Large intestine (tissue), 12 donors: ENCODE measurements at places on chromosomes 6 and 20. TPM values are rescaled to one million over a fixed set of nuclear protein-coding genes. Genes with fewer than 3 reads are reported as not detected.

The PAK5 gene
- polyA plus RNA-seq, result 1.6 TPM

DNA sequence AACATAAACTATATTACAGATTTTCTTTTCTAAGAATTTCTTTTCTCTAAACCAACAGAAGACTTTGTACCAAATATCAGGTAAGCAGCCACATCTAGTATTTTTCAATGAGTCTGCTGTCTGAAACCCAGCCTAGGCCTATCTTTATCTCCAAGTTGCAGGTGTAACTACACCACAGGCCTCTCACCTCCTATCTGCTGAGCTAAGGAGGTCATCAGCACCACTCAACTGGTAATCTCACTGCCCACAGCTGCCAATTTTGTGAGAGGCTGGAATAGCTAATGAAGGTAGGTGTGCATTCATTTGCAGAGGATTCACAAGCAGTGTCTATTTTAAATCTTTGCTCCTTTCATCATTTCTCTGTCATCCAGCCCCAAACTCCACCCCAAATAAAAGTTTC is 584.8 kb downstream of the HDGFL1 start:
- no peak for DNase-seq

DNA sequence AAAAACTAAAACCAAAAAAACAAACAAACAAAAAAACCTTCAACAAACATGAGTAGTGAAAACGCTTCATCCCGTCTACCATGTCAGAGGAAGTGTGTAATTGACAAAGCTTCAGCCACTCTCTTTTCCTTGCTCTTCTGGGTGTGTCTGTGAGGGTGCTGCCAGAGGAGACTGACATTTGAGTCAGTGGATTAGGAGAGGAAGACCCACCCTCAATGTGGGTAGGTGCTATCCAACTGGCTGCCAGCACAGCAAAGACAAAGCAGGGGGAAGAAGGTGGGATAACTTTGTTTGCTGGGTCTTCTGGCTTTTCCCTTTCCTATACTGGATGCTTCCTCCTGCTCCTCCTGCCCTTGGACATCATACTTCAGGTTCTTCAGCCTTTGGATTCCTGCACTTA is 145.6 kb downstream of the TASP1 start:
- DNase-seq, result no peak

DNA sequence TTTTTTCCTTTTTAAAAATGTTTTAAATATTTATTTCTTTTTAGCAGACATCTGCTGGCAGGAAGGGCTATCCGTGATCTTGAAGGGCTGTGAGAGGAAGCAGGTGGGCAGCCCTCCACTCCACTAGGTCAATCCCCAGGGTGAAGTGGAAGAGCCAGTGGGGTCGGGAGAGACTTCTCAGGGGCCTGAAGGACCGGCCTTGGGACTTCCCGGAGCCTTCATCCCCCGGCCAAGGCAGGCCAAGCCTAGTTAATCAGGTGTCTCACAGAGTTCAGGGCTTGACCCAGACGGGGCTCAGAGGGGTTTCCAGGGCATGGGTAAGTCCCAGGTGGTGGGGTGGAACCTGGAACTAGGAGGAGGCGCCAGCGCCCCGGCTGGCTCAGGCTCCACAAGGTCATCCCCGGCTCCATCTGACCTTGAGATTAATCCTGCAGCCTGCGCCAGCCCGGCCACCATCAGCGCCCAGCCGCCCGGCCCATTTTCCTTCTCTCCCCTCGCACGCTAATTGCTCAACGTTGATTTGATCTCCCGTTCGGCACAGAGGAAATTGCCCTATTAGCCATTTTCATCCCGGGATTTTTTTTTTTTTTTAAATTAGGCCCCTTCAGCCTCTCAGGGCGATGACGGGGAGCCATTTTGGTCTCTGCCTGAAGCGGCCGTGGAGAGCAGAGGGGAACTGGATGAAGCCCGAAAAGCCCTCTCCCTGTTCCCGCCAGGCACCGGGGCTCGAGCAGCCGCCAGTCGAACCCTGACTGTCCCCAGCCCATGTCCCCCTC is 44.4 kb downstream of the MDFI start:
- DNase-seq, result no peak
